ENCODE measurements at places on chromosomes 3 and 15. TPM values are rescaled to one million over a fixed set of nuclear protein-coding genes. Genes with fewer than 3 reads are reported as not detected.
A peak's percentile ranks its signal among the peaks of the same experiment; 100 is the strongest.

CADPS gene
- 11.7 TPM for total RNA-seq

GRCh38 chr15:51692154-51692553 is 10.9 kb downstream of the SCG3 start:
- no peak for DNase-seq

- DNase-seq, result no peak
These were observed 9.1 kb upstream of the MFSD1 start for GRCh38 chr3:158792709-158793108.

GRCh38 chr15:59104602-59104911 is 389 bp upstream of the CCNB2 start:
- DNase-seq, result no peak

GRCh38 chr15:38440353-38441129 is 13.4 kb upstream of the FAM98B start:
- peak; percentile 58 for DNase-seq

CCDC9B gene
- 0.25 TPM for total RNA-seq

DNA sequence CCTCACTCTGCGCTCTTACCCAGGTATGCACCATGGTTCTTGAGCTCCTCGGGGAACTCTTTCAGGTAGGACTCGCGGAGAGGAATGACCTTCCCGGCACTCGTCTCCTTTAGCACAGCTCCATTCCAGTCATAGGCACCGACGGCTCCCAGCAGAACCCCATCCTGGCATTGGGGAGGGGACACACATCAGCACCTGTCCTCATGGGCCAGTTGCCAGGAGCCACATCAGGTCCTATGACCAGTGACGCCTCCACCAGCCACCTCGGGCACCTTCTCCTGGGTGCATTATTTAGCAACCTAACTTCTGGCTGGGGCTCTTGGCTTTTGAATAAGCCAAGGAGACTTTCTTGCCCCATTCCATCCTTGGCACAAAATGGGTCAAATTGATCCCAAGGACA is 61.9 kb downstream of the FEM1B start:
- no peak for DNase-seq

- no peak for DNase-seq
These were observed 113.0 kb upstream of the GOLGA8J start for GRCh38 chr15:29969562-29970401.

DNA sequence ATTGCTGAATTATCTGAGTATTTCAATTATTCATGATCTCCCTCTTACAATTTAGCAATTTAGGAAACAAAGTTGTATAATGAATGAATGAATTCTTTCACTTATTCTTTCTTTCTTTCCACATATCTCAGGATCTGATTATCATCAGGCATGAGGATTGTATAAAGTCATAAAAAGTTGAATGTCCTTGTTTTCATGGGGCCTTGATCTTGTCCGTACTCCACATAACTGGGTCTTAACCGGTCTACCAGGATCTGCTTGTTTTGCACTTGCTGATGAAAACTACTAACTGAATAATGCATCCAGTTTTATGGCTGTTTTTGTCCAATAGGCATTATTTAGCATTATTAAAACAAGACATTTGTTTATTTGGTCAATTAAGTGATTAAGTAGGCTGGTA is 12.6 kb downstream of the C3orf85 start:
- no peak for DNase-seq

DNA sequence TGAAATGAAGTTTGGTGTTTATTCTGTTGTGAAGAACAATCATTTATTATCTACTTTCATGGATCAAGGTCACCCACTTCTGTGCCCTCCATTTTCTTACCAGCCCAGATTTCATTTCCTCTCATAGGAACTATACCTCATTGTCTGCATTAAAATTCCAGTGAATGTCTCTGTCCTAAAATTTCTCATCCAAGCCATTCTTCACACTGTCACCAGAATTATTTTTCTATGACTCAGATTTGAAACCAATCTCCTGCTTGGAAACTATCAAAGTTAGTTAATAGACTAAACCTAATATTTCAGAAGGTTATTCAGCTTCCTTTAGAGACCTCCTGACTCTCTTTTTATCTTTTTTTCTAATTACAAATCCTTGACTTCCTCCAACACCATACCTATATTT is 364.1 kb upstream of the CBLB start:
- DNase-seq, result no peak

ATP2B2 gene
- total RNA-seq, result not detected

- DNase-seq, result no peak
These were observed 48.7 kb downstream of the FBN1 start for GRCh38 chr15:48596841-48597240.

- no peak for DNase-seq
These were observed 503.9 kb downstream of the MAGI1 start for GRCh38 chr3:65534805-65535204.

- DNase-seq, result no peak
These were observed 84.0 kb downstream of the CFAP20DC start for GRCh38 chr3:58965865-58966264.

KCNH8 gene
- total RNA-seq, result 2.3 TPM

DNA sequence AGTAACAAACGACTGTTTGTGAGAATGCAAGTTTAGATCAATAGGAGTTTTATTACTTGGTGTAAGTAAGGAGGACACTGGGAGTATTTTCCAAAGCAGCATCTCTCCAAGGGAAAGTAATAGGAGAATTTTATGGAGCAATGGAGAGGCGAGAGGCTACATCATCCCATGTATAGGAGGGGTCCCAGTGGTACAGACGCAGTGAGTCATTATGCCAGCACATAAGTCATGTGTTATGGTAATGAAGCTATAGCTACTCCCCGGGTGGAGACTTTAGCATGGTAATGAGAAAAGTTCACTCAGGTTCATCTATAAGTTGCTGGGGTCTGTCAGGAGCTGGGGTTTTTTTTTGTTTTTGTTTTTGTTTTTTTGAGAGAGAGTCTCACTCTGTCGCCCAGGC is 29.5 kb upstream of the ZNF445 start:
- DNase-seq, result no peak

- no peak for DNase-seq
These were observed 10.2 kb downstream of the CTDSPL start for GRCh38 chr3:37871858-37872257.

- DNase-seq, result no peak
These were observed 1142.2 kb downstream of the IGSF11 start for GRCh38 chr3:117892431-117892841.
